ENCODE measurements at places on chromosomes 2 and 18.
A peak's percentile ranks its signal among the peaks of the same experiment; 100 is the strongest.

DNA sequence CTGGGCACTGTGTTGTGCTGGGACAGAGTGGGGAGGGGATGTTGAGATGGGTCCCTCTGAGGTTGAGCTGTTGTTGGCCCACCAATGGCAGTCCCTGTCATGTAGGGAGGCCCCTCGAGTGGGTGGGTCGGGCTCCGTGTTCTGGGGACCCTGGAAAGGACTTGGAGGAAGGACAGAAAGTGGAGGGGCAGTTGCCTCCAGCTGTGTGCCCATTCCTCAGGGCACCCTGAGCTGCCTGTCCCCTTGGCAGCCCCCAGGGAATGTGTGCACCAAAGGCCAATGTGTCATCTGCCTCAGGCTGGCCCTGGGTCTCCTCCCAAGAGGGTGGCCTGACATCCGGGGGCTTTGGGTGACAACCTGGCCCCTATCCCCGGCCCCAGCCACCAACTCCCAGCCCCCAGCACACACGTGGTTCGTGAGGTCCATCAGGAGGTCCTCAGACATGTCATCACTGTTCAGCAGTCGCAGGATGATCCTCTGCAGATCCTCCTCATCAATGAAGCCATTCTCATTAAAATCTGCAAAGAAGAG is 57.7 kb downstream of the CIB4 start:
- no peak for DNase-seq

DNA sequence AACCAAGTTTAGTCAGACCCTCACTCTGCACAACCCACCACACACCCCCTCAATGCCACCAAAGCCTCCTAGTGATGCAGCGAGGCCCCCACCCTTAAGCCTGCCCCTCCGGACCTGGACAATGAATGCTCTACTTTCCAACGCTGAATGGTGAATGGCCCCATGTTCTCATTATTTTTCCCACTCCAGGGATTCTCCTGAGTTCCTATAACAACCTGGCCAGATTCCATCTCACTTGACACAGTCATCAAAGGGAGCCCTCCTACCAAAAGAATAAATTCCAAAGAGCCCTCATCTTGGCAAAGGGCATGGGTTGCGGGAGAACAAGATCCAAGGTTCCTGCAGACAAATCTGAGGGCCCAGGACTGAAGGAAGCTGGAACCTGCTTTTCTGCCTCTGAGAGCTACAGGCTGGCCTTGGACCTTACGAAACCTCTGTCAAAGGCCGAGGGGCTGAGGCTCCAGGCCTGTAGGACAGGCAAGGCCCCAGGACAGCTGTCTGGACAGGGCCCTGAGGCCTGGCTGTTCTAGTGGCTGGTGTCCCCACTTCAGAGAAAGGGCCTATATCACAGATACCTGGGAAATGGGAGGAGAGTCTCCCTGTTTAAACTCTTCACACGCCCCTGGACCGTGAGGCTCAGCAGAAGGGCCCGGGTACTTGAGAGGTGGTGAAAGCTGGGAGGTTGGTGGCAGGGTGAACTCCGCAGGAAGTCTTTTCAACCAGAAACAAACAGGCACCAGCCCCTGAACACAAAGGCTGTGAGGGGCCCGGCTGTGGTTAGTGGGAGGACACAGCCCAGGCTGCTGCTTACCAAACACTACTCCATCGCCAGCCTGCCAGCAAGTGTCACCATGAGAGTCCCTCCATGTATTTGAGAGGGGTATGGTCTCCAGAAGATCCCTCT is 27.3 kb downstream of the SFXN5 start:
- peak; percentile 72 for DNase-seq

DNA sequence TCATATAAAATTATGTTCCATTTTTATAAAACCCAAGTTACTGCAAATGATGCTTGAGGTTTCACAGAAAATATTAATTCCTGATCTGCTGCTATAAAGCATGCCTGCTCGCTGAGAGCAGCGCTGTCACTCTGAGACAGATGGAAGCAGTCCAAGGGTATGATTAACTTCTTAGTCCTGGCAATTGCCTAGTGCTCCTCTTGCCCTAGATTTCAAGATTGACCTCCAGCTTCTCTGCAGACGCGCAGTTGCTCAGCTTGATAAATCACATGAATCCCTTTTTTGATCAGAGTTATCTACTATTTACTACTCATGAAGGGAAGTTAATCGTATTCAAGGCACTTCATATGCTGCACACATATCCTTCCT is 154.6 kb upstream of the REV1 start:
- no peak for DNase-seq

DNA sequence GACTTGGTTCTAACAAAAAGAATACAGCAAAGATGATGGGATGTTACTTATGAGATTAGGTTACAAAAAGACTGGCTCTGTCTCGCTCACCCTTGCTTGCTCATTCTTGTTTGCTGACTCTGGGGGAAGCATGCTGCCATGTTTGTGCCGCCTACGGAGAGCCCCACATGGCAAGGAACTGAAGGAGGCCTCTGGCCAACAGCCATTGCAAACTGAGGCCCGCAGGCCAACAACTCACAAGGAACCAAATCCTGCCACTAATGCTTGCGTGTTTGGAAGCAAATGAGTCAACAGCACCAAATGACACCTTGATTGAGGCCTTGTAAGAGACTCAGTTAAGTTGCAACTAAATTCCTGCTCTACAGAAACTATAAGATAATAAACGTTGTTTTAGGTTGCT is 297.6 kb upstream of the STON1 start:
- no peak for DNase-seq

GRCh38 chr18:79982736-79983135 is 5.6 kb downstream of the TXNL4A start:
- no peak for DNase-seq

DNA sequence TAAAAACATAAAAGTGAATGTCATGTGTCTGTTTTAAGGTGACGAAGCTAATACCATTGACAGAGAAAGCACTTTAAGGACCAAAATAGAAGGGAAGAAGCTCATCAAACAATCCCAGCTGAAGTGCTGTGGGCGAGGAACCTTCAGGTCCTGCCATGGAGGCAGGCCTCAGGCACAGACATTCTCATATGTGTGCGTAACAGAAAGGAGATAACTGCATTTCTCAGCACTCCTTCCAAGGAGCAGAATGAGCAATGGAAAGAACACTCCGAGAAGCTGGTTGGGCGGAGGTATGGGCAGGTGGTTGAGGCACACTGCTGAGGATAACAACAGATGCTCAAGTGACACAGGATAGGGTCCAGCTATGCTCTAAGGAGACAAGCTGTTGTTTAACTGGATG is 42.4 kb downstream of the PKDCC start:
- no peak for DNase-seq

DNA sequence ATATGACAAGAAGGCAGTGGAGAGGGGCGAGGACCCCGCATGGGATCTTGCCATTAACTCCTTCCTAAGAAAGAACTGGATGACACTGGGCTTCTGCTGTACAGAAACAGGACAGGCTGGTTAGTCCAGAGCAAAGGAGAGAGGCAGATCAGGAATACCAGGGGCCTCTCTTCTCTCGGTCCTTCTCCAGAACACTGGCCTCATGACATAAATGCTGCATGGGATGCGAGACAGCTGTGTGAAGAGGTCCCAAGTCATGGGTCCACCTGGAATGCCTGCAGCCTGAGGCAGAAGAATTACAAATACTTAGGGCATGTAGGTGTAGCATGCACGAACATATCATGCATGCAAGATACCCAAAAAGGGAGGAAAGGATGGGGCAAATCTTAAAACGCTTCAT is 9.1 kb downstream of the MBOAT2 start:
- DNase-seq: no peak

DNA sequence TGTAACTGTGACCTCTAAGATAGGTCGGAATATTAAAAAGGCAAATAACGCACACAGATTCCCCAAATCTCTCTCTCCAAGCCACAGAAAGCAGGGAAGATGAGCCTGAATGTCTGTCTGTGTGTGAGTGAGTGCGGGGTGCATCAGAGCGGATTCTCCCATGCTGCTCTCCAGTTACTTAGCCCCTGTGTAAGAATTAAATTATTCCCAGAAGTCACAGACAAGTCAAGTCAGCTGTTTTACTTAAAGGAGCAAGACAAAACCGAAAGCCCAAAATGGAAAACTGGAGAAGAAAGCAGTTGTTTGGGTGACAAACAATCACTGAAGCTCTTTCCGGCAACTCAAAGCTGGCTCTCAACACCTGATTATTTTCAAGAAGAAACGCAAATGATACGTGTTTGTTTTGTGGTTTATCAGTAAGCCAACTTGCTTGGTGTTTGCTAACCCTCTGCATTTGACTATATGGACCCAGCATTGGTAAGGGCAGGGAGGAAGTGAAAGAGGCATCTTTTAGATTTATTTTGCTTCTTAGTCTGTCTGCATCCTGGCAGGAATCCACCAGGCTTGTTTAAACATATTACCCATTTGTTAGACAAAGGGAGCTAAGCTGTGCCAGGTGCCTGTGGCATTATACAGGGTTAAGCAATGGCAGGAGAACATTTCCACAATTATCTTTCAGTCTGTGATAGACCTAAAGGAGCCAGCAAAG is 121.5 kb upstream of the CREB1 start:
- DNase-seq: peak; percentile 80

GRCh38 chr18:27185025-27185763 is at the start of gene CHST9:
Gene CHST9 (minus strand): TSS chr18:27185308. CDS start chr18:27142809, 42,499 bp downstream.
- DNase-seq: peak; percentile 33

- DNase-seq: no peak
These were observed 311.7 kb downstream of the EIPR1 start for GRCh38 chr2:3065928-3066327.

DNA sequence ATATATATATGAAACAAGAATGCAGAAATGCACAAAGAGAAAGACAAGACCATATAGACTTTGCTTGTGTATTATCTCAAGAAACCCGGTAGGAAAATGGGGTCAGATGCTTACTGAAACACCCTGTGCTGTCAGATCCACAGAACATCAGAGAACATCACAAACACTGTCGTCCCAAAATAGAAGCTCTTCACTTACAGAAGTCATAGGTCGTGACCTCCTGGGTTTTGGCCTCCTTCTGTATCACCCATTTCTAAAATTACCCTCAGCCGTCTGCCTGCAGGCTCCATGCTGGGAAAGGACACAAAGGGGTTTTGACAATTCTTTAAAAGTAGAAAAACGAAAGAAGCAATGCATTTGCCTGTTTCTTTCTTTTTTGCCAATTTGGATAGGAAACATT is 137.9 kb downstream of the PAX3 start:
- no peak for DNase-seq

- DNase-seq: no peak
These were observed 30.7 kb upstream of the GPAT2 start for GRCh38 chr2:96065381-96065930.

DNA sequence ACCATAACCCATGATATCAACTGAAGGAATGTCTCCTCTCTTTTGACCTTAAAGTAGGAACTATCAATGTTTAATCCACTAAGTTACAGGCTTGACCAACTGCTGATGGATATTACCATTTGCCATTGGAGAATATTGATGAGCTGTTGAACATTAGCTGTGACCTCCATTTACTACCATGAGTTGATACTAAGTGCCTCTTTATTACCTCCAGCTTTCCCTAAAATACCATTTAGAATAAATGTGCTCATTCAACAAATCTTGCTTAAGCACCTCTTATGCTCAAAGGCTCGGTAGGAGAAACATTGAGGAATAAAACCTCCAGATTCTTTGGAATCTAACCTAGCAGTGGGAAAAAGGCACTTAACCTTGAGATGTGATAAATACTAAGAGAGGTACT is 81.2 kb downstream of the FAM124B start:
- DNase-seq: no peak

GRCh38 chr2:173759959-173760358 is 205.2 kb downstream of the SP3 start:
- no peak for DNase-seq

DNA sequence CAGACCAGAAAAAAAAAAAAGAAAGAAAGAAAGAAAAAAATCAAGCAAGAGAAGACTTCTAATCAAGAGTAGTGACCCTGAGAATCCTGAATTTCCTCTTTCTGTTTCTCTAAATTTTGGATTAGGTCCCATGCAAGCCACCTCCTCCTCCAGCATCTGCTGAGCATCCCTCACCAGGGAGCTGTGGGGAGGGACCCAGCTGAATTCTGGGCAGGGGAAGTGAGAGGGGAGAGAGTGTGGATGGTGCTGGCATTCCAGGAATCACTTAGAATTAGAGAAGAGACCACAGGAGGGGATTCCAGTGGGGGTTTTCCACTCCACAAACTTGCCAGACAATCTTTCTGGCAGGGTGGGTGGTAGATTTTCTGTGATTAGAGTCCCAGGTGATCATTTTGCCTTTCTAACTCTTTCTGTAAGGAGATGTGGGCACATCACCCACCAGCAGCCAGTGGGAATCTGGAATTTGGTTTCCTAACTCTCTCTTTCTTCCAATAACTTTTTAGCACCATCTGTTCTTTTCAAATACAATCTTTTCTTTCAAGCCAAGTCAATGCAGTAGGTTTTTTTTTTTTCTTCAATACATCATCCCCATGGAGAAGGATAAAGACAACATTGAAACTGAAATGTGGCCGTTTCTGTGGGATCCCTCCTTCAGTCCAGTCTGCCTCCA is 279.2 kb downstream of the CLIP4 start:
- no peak for DNase-seq

DNA sequence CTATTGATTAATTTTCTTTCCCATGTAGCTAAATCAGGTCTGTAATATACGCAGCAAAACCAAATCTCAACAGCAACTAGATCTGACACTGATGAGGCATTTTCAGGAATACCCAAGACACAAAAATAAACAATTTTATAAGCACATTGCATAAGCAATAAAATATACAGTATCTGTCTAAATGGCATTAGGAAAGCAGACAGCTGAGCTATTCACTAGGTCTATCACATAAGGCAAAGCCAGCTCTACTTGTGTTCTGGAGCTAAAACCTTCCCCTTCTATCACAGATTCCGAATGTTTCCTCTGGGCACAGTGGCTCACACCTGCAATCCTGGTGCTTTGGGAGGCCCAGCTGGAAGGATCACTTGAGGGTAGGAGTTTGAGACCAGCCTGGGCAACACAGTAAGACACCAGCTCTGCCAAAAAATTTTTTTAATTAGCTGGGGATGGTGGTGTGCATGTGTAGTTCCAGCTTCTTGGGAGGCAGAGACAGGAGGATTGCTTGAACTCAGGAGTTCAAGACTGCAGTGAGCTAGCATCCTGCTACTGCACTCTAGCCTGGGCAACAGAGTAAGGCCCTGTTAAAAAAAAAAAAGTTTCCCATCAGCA is 21.1 kb downstream of the PTPN2 start:
- DNase-seq: no peak

DNA sequence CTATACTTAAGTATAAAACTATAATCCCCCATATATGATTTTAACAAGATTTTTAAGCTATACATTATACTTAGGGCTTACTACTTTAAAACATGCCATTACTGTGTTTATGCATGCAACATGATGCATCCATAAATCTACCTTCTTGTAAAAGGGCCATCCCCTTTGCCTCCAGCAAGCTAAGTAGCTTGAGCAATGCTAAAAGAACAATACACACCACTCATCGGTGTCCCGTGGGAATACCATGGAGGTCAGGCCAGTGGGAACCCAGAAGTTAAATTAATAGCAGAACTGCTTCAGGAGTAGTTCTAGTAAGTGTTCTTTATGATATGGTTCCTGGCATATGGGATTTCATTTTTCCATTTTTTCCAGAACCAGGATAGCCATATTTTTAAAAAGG is 37.8 kb downstream of the SH3RF3 start:
- DNase-seq: no peak

- no peak for DNase-seq
These were observed 163.2 kb upstream of the TWIST2 start for GRCh38 chr2:238684362-238685326.

GRCh38 chr18:56319953-56320352 is 318.4 kb downstream of the TXNL1 start:
- DNase-seq: no peak

GRCh38 chr2:80363330-80363729 is 58.8 kb upstream of the LRRTM1 start:
- DNase-seq: no peak

GRCh38 chr2:218219934-218220333 is 2.9 kb downstream of the ARPC2 start:
- no peak for DNase-seq
